Hepatocyte (in vitro differentiated cells): ENCODE measurements at places on chromosomes 2 and 18. TPM values are rescaled to one million over a fixed set of nuclear protein-coding genes. Genes with fewer than 3 reads are reported as not detected.

PCARE gene
- 0.04 and 2.2 TPM in 2 replicates for total RNA-seq

TBC1D8 gene
- 15.8 and 18.7 TPM in 2 replicates for total RNA-seq

PAIP2B gene
- 4.4 and 4.8 TPM in 2 replicates for total RNA-seq

ERFE gene
- 0.27 TPM in 1 of 2 replicates, not detected in the other for total RNA-seq

HRH4 gene
- not detected in 2 replicates for total RNA-seq

SLC38A11 gene
- total RNA-seq, result 5.1 and 8.4 TPM in 2 replicates

BBS5 gene
- total RNA-seq, result 3.5 and 4.2 TPM in 2 replicates

ST6GAL2 gene
- total RNA-seq, result 5.9 and 14.4 TPM in 2 replicates

ABCB11 gene
- total RNA-seq, result 7.3 and 9.2 TPM in 2 replicates

GRCh38 chr2:3139906-3140305 is 237.7 kb downstream of the EIPR1 start:
- H3K4me1 ChIP-seq, result no peaks in the 10 kb centered on the region
- DNase-seq, result no peak
- H3K27ac ChIP-seq, result no peak overlapping the region
- H3K27me3 ChIP-seq, result no peaks in the 10 kb centered on the region
- H3K36me3 ChIP-seq, result no peaks in the 10 kb centered on the region
- no peak overlapping the region for H3K4me3 ChIP-seq

- no peaks in the 10 kb centered on the region for H3K36me3 ChIP-seq
- no peak overlapping the region for H3K27ac ChIP-seq
- H3K4me3 ChIP-seq, result no peak overlapping the region
- no peak for DNase-seq
Measured at GRCh38 chr18:66623821-66624220, 19.9 kb upstream of the CDH19 start.

- H3K4me3 ChIP-seq, result no peak overlapping the region
- DNase-seq, result no peak
- H3K27ac ChIP-seq, result no peak overlapping the region
- H3K4me1 ChIP-seq, result peaks cover 36% of the 10 kb centered on the region
- no peaks in the 10 kb centered on the region for H3K36me3 ChIP-seq
Measured at GRCh38 chr2:191169456-191170300, 18.9 kb upstream of the STAT4 start.

GRCh38 chr2:241558532-241559322 is at the start of gene BOK:
Gene BOK, plus strand, starts transcription at chr2:241558745. Its CDS starts 739 bp downstream, at chr2:241559484.
- peak within 1 kb of the TSS; percentile 28 for H3K27ac ChIP-seq
- H3K36me3 ChIP-seq, result no peaks in the 10 kb centered on the region
- H3K4me3 ChIP-seq, result peak within 1 kb of the TSS; percentile 92
- DNase-seq, result peak; percentile 77
- H3K4me1 ChIP-seq, result peaks cover 30% of the 10 kb centered on the region

DNA sequence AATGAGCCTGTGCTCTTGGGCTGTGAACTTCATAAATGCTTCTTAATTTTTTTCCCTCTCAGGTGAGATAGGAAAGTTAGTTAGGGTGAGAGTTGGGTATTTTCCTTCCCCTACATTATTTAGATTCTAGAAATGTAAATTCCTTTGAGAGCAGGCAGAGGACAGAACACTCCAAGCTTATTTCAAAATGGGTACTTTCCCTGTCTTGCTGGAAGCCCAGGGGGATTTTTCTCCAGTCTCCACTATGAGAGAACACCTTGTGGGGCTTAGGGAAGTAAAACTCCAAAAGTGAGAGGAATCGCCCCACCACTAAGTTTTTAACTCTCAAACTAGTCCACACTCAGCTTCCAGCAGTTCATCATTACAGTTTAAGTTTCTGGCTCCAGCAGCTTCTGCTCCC is 253.2 kb upstream of the CTAGE1 start:
- no peaks in the 10 kb centered on the region for H3K27me3 ChIP-seq
- no peak for DNase-seq
- no peaks in the 10 kb centered on the region for H3K36me3 ChIP-seq
- peaks cover 18% of the 10 kb centered on the region for H3K4me1 ChIP-seq
- H3K4me3 ChIP-seq, result no peak overlapping the region

DNA sequence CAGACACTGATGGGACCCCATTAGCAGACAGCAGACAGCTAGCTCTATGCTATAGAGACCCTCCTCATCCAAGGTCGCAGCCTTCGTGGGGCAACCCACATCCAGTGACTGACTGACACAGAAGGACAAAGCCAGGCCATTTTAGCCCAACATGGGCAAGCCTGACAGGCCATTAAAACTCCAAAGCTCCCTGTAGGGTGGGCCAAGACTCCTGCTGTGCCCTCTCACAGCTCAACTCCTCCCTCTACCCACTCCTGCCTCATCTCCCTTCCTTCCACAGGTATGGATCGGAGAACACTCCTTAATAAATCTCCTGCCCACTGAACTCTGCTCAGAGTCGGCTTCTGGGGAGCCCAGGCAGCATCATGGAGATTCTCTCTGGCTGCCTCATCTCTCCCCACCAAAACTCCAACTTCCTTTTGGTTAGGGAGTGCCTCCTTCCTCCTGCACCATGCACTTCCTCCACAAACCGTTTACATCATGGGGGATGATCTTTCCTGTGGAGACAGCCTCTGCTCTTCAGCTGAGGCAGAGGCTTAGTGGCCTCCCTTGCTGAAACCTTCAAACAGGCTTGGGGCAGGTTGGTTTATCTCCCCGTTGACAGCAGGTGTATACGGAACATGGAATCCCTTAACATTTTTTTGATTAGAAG is 86.5 kb downstream of the ACTR3 start:
- no peaks in the 10 kb centered on the region for H3K36me3 ChIP-seq
- H3K4me3 ChIP-seq, result no peak overlapping the region
- no peak for DNase-seq
- H3K4me1 ChIP-seq, result peaks cover 7% of the 10 kb centered on the region
- H3K27me3 ChIP-seq, result no peaks in the 10 kb centered on the region
- no peak overlapping the region for H3K27ac ChIP-seq

- H3K4me1 ChIP-seq, result no peaks in the 10 kb centered on the region
- no peak overlapping the region for H3K4me3 ChIP-seq
- no peaks in the 10 kb centered on the region for H3K36me3 ChIP-seq
- no peak for DNase-seq
- H3K27ac ChIP-seq, result no peak overlapping the region
Measured at GRCh38 chr2:241137276-241138190, 11.7 kb downstream of the PASK start.

DNA sequence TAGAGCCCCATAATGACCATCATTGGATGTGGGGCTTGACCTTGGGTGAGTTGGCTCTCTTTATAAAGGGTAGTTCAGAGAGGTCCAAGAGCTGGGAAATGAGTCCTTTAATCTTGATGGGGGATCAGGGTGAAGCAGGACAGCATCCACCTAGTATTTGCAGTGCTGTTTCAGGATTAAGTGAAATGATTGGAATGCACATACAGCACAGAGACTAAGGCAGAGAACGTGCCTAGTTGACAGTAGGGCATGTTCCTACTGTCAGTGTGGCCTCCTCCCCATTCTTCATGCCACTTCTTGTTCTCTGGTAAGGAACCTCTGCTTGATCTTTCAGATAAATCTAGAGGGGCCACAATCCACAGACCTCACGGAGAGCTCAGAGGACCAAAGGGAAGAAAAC is 78.9 kb downstream of the TRIM43 start:
- no peaks in the 10 kb centered on the region for H3K4me1 ChIP-seq
- H3K4me3 ChIP-seq, result no peak overlapping the region
- DNase-seq, result no peak
- H3K27ac ChIP-seq, result no peak overlapping the region
- no peaks in the 10 kb centered on the region for H3K27me3 ChIP-seq

DNA sequence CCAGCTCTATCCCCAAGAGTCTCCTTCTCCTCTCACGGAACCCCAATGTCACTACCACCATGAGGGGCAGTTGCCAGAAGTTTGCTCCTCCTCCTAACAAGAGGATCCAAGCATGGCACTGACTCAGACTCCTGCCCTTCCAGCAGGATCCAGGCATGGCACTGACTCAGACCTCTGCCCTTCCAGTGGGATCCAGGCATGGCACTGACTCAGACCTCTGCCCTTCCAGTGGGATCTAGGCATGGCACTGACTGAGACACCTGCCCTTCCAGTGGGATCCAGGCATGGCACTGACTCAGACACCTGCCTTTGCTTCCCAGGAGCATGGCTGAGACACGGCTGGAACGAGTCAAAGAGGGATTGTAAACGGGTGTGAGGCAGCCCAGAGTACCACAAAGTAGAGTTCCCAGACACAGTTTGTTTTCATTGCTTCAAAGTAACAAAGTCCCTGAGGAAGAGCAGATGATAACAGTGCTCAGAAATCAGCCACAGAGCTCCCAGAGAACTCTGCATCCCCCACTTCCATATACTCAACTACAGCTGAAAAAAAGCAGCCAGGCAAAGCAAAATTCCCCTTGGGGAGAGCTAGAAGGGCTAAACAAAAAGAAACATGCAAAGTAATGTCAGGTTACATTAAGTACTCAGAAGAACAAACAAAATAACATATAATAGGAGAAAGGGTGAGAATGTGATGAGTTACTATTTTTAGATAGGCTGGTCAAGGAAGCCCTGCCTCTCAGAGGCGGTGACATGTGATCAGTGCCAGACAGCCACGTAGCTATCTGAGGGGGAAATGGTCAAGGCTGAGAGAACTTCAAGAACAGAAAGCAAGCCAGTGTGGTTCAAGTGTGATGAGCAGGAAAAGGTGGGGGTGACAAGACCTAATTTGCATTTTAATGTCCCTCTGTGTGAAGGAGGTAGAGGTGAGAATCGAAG is 3.0 kb downstream of the BUB1 start:
- H3K27me3 ChIP-seq, result no peaks in the 10 kb centered on the region
- H3K27ac ChIP-seq, result peak overlapping the region; percentile 67
- H3K36me3 ChIP-seq, result no peaks in the 10 kb centered on the region

GRCh38 chr2:17719562-17720371 is 33.8 kb downstream of the SMC6 start:
- H3K4me3 ChIP-seq, result no peak overlapping the region
- DNase-seq, result peak; percentile 22
- H3K27me3 ChIP-seq, result no peaks in the 10 kb centered on the region
- no peaks in the 10 kb centered on the region for H3K36me3 ChIP-seq
- H3K27ac ChIP-seq, result no peak overlapping the region

GRCh38 chr2:227025510-227025909 is 138.5 kb downstream of the COL4A4 start:
- H3K27ac ChIP-seq, result no peak overlapping the region
- H3K36me3 ChIP-seq, result no peaks in the 10 kb centered on the region
- no peak for DNase-seq
- no peaks in the 10 kb centered on the region for H3K4me1 ChIP-seq
- H3K4me3 ChIP-seq, result no peak overlapping the region

- H3K4me3 ChIP-seq, result no peak overlapping the region
- H3K36me3 ChIP-seq, result no peaks in the 10 kb centered on the region
- peak overlapping the region; percentile 84 for H3K27ac ChIP-seq
Measured at GRCh38 chr18:3663870-3664512, 214.0 kb downstream of the TGIF1 start.

- H3K4me1 ChIP-seq, result no peaks in the 10 kb centered on the region
- peak; percentile 66 for DNase-seq
- no peaks in the 10 kb centered on the region for H3K27me3 ChIP-seq
- H3K4me3 ChIP-seq, result no peak overlapping the region
Measured at GRCh38 chr2:110157153-110157793, 41.7 kb upstream of the MALL start.

DNA sequence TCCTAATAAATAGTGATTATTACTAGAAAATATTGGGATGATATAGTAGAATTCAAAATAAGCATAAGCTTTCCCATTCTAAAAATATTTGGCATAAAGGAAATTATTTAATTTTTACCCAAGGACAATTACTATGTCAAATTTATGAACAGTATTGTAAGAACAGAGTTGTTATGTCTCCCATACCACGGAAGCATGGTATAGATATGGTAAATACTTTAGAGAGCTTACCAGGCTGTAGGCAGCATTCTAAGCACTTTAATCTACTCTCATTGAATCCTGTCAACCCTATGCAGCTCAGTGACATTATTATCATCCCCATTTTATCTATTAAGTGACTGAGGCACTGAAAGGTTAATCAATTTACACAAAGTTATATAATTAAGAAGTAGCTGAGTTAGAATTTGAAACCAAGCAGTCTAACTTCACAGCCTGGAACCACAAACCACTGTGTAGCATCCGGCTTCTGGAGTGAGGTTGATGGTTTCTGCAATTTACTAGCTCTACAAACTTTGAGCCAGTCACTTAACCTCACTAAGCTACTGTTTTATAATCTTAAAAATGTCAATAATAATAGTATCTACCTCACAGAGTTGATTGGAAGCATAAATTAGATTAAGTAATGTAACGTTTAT is 323.7 kb downstream of the ARHGAP15 start:
- H3K4me3 ChIP-seq, result no peak overlapping the region
- no peak overlapping the region for H3K27ac ChIP-seq
- DNase-seq, result no peak

- H3K4me3 ChIP-seq, result no peak overlapping the region
- no peaks in the 10 kb centered on the region for H3K27me3 ChIP-seq
- no peaks in the 10 kb centered on the region for H3K36me3 ChIP-seq
- no peak overlapping the region for H3K27ac ChIP-seq
- H3K4me1 ChIP-seq, result peaks cover 21% of the 10 kb centered on the region
- no peak for DNase-seq
Measured at GRCh38 chr2:46704041-46704440, 211.6 kb downstream of the MCFD2 start.

DNA sequence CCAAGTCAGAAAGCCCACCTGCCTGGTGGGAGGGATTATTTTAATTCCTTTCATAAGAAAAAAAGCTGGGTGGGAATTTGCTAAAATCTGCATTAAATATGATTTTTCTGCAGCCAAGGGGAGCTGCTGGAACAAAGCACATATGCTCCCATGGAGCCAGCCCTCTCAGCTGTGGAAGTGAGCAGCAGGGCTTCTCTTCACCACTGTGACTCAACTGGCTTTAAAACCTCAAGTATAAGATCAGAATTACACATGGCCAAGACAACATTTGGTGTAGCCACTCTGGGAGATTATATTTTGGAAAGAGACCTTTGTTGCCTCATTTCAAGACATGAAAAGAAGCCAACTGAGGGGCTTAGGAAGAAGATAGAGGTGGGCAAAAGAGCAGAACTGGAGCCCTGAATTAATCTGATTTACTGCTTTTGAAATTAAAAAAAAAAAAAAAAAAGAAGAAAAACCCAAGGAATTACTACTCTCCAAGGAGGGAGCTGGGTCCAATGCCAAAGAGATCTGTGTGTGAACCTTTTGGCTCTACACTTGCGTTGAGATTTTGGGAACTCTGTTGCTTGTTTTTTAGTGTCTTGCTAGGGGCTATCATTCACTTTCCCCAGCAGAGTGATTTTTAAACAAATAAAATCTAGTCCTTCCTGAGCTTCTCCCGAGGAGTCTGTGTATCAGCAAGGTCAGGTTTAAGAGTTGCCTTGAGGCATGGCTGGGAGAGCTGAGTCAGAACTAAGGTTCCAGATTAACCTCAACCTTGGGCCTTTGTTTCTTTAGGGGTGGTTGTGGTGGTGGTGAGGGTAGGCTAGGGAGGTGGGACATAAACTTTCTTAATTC is 6.0 kb downstream of the LHCGR start:
- no peak overlapping the region for H3K27ac ChIP-seq
- peaks cover 3% of the 10 kb centered on the region for H3K27me3 ChIP-seq
- no peak overlapping the region for H3K4me3 ChIP-seq
- no peak for DNase-seq

- no peaks in the 10 kb centered on the region for H3K4me1 ChIP-seq
- no peak overlapping the region for H3K4me3 ChIP-seq
- no peak for DNase-seq
- no peak overlapping the region for H3K27ac ChIP-seq
- peaks cover 2% of the 10 kb centered on the region for H3K27me3 ChIP-seq
Measured at GRCh38 chr2:120985997-120986651, 250.5 kb downstream of the GLI2 start.
